ENCODE measurements at places on chromosomes 4 and X. TPM values are rescaled to one million over a fixed set of nuclear protein-coding genes. Genes with fewer than 3 reads are reported as not detected.

GRCh38 chr4:89759426-89759825 lies 77.5 kb downstream of the SNCA start:
- no peak for DNase-seq

DNA sequence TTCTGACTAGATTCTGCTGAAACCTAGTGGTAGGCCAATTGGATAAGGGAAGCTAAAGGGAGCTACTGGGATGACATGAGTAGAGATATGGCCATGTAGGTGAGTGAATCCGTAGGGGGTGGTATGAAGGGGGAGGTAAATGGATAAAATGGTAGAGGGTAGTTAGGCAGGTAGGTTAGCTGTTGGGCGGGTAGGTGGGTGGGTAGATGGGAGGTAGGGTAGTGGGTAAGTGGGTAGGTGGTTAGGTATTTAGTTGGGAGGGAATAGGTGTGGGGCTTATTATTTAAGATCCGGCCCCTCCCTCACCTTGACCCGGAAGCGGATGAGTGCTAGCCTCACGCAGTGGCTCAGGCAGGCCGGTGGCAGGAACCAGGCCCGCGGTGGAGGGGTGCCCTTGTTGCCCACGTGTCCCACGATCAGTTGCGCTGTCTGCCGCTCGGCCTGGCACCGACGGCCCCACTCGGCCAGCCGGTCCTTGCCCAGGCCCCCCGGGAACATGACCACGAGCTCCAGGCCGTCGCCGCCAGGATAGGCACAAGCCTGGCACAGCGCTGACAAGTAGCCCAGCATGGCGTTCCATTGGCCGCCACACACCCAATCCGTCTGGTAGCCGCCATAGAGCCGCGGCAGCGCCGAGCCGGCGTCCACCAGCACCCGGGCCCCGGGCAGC lies 725 bp downstream of the FAM120C start:
- peak; percentile 73 for DNase-seq

DNA sequence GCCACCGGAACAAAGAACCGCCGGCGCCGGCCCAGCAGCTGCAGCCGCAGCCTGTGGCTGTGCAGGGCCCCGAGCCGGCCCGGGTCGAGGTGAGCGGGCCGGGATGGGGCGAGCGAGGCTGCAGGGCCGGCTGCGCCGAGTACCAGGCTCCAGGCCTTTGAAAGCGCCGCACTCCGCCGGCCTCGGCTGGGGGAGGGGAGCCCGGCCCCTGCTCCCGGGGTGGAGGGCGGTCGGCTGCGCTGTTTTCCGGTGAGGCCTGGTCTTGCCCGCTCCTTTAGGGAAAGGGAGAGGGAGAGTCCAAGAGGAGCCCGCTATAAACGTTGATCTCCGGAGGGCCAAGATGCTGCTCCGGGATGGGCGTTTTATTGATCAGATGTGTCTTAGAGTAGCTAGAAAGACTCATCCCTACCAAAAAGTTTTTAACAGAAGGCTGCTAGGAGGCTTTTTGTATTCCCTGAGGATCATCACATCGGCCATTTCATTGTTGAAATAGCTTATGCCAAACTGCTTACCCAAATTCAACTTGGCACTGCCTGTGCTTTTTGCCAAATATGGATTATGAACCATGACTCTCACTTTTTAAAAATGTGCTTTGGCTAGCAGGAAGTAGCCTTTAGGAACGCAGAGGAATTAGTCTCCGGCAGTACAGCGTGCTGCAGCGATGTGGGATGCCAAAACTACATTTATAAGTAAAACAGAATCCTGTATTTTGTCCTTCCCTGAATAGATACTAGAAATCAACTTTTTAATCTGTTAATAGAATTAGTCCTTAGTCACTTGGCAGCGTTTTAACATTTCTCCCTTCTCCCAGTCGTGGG lies 760 bp downstream of the TMEM165 start:
- DNase-seq: no peak

GRCh38 chrX:133179500-133179899 lies 38.7 kb downstream of the TFDP3 start:
- DNase-seq: no peak

DNA sequence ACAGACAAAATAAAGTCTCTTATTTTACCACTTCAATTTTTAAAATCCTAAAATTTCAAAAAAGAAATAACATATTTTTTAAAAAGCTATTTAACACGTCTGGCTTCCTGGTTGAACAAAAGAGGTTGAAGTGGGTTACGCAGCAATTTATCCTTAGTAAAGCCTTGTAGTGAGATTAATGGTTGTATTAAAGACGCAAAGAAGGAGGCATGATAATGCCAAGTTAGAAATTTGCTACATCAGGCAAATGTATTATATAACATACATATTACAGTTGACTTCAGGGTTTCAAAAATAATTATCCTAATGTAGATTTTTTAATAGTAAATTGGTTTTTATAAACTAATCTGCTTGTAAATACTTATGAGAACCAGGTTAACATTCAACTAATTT lies 35.3 kb downstream of the ANKRD17 start:
- no peak for DNase-seq

DNA sequence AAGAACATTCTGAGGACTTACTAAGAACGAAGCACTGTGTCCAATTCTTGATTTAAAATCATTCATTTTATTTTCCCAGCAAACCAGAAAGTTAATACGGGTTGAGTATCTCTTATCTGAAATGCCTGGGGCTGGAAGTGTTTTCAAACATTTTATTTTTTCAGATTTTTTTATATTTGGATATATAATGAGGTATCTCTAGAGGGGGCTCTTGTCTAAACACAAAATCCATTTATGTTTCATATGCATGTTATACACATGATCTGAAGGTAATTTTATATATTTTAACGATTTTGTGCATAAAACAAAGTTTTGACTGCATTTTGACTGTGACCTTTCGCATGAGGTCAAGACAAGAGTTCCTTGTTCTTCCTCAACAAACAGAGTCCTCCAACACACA lies 320.9 kb downstream of the ASMT start:
- no peak for DNase-seq

DNA sequence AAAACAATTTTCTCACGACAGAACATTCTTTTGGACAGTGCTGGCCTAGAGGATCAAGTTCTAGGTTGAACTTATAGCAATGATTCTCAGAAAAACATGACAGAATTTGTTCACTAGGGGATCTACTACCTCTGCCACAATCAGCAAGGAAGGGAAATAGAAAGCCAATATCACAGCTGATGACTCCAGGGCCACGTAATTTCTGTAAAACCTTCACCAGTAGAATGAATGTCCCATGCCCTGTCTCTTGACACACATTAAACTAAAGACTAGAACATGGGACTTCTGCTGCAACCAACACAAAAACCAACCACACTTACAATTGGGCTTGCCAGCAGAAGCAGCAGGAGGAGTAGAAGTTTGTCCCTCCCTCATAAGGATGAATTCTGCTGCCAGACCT lies 86.0 kb upstream of the NPFFR2 start:
- no peak for DNase-seq

DNA sequence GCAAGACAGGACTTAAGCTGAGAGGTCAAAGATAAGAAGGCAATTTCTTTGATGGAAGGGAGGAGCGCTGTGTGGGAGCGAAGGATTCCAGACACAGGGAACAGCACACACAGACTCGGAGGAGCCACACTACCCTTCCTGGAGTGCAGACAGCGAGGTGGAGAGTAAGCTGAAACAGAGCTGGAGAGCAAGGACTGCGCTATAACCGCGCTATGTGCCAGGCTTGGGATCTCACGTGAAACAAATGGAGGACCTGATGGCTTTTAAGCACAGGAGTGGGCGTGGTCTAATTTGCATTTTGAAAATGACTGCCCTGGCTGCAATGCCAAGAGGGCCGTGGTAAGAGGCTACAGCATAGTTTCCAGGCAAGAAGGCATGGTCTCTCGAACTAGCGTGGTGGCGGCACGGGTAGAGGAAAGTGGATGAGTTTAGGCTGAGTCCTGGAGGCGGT lies 113.9 kb upstream of the SORBS2 start:
- DNase-seq: no peak

DNA sequence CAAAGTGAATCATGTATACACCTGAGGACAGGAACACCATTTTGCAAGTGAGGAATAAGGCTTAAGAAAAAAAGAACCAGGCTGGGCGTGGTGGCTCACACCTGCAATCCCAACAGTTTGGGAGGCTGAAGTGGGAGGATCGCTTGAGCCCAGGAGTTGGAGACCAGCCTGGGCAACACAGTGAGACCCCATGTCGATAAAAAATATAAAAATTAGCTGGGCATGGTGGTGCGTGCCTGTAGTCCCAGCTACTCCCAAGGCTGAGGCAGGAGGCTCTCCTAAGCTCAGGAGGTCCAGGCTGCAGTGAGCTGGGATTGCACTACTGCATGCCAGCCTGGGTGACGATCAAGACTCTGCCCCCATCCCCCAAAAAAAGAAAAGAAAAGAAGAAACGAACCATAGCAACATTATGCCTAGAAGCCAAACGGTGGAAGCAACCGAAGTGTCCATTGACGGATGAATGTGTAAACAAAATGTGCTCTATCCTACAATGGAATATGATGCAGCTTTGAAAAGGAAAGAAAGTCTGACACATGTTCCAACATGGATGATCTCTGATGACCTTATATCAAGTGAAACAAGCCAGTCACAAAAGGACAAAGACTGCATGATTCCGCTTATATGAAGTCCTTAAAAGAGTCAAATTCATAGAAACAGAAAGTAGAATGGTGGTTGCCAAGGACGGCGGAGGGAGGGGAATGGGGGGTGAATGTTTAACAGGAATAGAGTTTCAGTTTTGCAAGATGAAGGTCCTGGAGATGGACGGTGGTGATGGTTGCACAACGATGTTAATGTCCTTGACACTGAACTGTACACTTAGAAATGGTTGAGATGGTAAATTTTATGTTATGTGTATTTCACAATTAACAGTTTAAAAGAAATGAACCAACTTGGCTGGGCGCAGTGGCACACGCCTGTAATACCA lies 8.6 kb upstream of the KIAA0232 start:
- no peak for DNase-seq

- no peak for DNase-seq
These were observed 1.5 kb downstream of the CCNG2 start for GRCh38 chr4:77158487-77158861.

- no peak for DNase-seq
These were observed 508.5 kb upstream of the FAT1 start for GRCh38 chr4:187232196-187232595.

DNA sequence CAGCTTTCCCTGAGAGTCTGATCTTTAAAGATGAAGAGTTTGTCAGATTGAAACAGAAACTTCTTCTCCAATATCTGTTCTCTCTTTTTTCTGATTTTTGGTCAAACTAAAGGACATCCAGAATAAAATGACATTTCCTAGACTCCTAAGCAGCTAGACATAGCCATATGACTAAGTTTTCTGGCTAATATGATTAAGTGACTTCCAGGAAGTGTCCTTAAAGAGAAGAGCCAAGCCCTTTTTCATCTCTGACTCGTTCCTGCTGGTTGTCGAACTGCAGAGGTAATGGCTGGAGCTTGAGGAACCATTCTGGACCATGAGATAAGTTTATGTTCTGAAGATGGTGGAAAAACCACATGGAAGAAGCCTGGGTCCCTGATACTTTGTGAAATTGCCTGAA lies 546.0 kb downstream of the BCOR start:
- DNase-seq: no peak

DNA sequence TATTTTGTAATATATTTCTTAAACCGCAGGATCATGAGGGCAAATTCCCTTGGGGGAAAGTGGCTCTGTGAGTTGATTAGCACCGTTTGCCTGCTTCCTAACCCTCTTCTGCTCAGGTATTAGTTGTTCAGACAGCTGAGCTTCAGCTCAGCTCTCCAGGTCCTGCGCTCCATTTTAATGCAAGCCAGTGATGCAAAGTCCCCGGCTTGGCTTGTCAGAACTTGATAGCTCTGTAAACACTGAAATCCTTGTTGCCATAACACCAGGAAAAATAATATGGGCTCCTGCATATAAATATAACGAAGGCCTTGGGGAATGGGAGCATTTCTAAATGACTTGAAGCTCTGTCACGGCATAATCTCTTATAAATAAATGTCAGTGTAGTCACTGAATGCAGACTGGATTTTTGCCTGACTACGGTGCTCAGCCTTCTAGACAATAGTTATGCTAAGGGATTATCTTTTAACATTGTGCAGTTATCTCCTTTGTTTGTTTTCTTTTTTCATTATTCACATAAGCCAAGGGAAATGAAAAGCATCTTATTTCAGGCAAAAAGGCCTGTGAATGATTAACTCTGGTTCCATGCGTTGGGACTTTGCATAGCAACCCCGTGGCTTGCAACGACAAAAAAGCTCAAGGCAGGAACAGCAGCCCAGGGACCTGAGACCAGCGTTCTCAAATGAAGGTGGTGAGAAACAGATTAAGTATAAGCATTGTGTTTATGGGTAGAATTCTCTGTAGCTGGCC lies 253.2 kb downstream of the SPRY1 start:
- DNase-seq: peak; percentile 49

GRCh38 chrX:153646620-153647373 lies at the start of gene DUSP9:
Gene DUSP9 (plus strand): TSS chrX:153647203. CDS start chrX:153647954, 751 bp downstream.
- no peak for DNase-seq

GRCh38 chrX:10239611-10240064 lies 82.9 kb downstream of the CLCN4 start:
- peak; percentile 24 for DNase-seq

GRCh38 chr4:40124690-40125089 lies 68.0 kb downstream of the N4BP2 start:
- no peak for DNase-seq

DNA sequence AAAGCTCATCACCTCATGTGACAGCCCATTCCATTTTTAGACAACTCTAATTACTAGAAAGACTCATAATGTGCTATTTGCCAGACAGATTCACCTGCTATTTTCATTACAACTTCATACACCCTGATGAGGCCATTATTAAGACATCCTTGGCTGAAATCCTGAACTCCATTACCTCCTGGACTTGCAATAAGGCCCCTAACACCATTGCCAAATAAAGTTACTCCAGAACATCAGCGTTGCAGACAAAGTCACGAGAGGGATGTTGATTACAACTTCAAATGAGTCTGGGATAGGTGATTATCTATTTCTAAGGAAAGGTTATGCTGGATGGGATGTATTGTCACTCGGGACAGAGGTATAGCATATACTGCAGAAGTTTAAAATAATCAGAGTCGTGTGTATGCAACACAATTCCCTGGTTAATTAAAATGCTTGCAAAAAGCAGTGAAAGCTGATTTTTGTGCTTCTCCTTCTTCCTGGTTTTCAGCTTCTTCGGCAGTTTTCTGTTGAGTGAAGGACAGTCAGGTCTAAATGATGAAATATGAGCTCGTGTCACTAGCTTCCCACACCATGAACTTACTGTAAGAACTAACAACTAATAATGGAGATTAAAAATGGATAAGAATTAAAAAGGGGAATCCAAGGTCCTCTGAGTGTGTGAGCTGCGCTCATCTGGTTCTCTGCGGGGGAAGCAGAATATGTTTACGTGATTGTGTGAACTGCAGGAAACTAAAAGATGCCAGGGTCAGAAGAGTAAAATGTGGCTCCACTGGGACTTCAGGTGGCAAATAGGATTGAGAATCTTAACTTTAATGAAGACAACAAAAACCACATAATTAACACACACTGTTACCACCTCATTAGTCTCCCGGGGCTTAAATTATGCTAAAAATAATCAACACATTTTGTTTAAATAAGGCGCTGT lies 17.6 kb upstream of the SOD3 start:
- DNase-seq: no peak

The UGT2B10 gene
- total RNA-seq: 0.18 TPM

The WNK3 gene
- total RNA-seq: 0.07 TPM

The ATOH1 gene
- not detected for total RNA-seq

The PLXNB3 gene
- 0.10 TPM for total RNA-seq

The RXFP1 gene
- total RNA-seq: not detected

The C1GALT1C1 gene
- 13.5 TPM for total RNA-seq

The FAM149A gene
- total RNA-seq: 5.9 TPM

The SCARB2 gene
- 223 TPM for total RNA-seq

The RAB40AL gene
- total RNA-seq: not detected

The GRPR gene
- not detected for total RNA-seq

The DCAF12L2 gene
- not detected for total RNA-seq

Data from gastrocnemius medialis (tissue), 4 donors.